ENCODE measurements at places on chromosomes 5 and 9.

GRCh38 chr5:90386099-90386710 is 23.4 kb downstream of the CETN3 start:
- no peak for DNase-seq

DNA sequence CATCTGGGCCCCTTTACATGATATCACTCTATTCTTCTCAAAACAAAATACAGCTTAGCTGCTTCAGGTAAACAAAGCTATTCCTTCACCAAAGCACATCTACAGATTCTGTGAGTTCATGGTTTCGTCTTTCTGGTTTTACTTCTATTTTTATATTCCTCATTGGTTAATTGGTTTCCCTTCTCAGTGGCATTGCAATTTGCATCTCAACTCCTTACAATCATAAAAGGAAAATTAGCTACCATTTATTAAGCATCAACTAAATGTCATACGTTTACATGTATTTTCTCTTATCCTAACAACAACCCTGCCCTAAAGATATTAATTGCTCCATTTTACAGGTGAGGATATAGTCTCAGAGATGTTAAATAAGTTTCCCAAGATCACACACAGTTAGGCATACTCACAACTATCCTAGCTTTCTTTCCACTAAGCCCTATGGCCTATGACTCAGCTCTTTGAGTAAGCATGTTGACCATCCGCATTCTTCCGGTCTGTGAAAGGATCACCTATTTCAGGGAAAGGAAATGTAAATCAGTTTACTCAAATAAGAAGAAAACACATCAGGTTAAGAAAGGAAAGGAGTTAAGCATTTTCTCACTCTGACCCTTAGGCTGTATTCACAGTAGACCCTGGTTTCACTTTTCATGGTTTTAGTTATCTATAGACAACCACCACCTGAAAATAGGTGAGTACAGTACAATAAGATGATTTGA is 146.1 kb downstream of the CAAP1 start:
- no peak for DNase-seq

DNA sequence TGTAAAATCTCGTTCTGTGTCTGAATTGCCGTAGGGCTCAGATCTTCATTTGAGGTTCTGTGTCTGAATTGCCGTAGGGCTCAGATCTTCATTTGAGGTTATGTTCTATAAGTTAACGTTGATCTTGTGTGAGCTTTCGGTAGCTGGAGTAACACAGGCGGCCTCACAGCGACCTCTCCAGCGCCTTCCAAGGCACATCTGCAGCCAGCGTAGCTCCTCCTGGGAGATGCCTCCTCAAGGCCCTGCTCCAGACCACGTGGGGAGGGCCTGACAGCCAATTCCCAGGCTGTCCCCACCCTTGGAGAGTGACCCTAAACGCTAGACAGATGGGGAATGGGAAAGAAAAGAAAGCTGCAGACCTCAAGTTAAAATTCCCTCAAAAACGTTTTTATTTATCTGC is 8.7 kb upstream of the AHRR start:
- no peak for DNase-seq

- DNase-seq = no peak
Observed at GRCh38 chr9:80078826-80079225, 507.1 kb downstream of the TLE4 start.

GRCh38 chr5:140497897-140498296 is 49.6 kb upstream of the EIF4EBP3 start:
- DNase-seq = no peak

- no peak for DNase-seq
Observed at GRCh38 chr5:145800181-145800580, 35.0 kb downstream of the PRELID2 start.

DNA sequence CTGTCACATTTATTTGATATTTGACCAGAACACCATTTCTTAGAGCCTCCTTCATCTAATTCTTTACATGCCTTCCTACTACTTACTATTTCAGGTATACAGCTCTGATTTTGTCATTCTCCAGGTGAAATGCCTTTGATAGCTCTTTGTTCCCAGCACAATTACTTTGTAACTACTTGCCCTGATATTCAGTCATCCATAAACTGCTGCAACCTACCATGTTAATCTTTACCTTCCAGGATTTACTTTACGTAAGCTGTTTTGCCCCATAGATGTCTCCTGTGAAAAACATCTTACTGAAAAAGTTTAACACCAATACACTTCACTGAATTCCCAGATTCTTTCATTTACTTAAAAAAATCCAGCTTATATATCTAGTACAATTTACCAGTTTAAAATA is 443.8 kb upstream of the CYLC2 start:
- DNase-seq = no peak

GRCh38 chr5:10912435-10912834 is 151.4 kb upstream of the DAP start:
- no peak for DNase-seq

DNA sequence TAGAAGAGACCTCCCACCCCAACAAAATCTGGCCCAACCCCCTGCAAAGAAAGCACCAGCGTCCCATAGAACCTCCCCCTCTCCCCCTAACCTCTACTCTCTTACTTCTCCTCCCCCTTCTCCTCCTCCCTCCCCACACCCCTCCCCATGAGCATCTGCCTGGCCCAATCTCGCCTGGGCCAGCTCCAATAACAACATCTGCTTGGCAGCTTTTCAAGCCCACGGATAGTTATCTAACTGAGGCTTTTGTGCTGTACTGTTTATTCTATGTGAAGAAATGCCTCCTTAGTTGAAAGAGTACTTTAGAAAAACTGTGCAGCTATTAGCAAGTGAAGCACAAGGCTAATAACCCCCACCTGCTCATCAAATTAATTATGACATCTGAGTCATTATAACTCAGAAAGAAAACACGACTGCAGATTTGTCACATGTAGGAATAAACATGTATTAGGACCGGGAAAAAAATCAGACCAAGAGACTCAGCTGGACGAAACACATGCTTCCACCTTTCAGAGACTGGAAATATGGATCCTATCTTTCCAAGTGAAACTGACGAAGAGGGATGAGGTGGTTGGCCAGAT is 42.8 kb downstream of the NFIB start:
- DNase-seq = no peak

- DNase-seq = no peak
Observed at GRCh38 chr9:120078112-120078511, 501.9 kb downstream of the CDK5RAP2 start.

- DNase-seq = no peak
Observed at GRCh38 chr9:125994066-125994943, 247.1 kb downstream of the PBX3 start.

DNA sequence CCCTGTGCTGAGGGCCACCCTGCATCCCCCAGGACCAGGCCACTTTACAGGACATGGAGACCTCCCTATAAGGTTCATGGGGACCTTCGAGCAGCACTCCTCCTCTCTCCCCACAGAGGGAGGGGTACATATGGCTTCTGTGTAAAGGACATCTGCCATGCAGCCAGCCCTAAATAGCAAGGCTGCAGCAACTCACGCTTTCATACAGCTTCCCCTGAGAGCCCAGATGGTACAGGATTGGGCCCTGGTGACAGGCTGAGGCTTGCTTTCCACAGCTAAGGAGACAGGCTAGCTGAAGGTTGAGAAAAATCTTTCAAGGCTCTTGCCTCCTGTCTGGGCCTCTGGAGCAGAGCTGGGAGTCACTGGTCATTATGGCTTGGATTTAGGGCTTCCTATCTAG is 147.0 kb upstream of the ZNF366 start:
- DNase-seq = no peak

DNA sequence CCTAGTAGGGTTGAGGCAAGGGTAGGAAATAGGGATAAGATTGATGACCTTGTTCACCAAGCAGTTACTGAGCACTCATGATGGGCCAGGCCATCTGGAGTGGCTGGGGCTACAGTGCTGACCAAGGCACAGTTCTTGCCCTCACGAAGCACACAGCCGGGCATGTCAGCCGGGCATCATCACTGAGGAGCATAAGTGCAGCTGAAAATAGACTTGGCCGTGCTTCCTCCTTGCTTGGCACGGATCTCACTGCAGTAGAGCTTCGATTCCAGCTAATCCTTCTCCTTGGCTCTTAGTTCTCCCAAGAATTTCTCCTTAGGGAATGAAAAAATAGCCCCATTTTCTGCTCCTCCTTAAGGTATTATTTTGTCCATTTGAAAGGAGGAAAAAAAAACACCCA is 116.6 kb downstream of the NMUR2 start:
- DNase-seq = no peak

DNA sequence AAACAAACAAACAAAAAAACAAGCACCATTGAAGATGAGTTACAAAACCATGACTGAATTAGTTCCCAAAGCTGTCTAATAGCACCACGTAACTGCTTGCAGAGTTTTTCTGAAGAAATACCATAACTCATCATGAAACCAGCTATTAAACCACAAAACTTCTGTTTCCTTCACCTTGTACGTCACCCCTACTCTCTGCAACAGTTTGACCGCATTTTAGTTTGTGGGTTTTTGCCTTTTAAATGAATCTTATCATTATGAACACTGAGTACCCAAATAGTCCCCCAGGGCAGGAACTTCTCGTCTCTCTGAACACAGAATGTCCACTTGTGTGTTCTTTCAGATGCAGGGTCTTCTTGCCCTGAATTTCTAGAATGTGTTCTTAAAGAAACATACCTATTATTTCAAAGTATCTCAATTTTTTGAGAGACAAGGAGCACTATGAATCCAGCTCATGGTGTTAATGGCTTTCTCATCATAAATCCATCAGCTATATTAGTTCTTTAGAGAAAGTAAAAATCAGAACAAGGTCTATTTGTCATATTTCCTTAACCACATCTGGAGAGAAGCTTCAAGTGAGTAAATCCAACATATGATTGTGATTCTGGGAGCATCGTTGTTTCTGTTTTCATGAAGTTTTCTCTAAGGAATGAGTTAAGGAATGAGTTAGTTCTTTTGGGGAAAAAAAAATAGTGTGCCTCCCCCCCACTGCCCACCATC is 210.6 kb downstream of the AUH start:
- no peak for DNase-seq

- no peak for DNase-seq
Observed at GRCh38 chr9:86893811-86894490, 53.4 kb downstream of the GAS1 start.

- no peak for DNase-seq
Observed at GRCh38 chr5:81879936-81880335, 91.9 kb upstream of the ATG10 start.

DNA sequence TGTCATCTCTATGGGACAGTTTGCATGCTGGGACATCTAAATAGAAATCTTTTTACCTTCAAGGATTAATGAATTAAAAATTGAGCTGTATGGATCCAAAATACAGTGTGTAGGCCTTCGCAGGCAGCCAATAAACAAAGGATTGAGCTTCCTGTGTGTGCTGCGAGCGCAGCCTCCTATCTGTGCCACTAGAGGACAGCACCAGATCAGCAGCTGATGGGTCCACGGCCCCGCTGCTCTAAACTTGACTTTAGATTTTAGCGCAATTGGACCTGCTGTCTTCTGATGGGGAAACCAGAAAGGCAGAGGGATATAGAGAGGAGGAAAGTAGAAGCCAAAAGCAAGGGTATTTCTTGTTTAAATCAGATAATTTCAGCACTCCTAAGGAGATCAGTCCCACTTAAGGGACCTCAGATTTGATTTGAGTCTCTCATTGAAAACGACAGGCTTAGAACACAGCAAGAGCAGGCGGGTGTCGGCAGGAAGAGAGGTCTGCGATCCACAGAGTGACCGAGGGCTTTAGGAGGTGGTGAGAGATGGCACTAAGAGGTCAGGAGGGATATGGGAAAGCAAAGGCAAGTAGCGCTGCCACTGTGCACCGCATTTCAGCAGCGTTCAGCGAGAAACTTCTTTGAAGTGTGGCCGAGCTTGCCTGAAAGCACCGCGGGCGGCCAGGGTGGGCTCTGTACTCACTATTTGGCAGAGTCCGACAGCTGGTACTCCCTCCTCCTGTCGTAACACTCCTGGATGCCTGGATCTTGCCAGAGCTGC is 214.3 kb downstream of the GNA14 start:
- DNase-seq = peak; percentile 31

GRCh38 chr9:13715430-13715829 is 435.9 kb upstream of the MPDZ start:
- no peak for DNase-seq

DNA sequence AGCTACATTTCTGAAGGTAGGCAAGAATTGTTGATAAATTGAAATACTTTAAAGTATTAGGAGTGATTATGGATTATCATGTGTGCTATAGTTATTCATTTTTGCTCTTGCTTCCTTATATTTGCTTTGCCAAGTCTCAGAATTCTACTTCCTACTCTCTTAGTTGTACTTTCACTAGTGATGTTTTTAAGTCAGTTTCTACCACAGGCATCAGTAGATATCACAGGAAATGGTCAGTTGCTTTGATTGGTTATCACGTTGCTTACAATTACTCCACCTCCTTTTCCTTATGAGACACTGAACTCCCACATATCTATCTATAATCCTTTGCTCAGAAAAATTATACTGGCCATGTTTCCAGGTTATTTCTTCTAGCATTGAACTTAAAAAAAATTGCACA is 472.8 kb downstream of the DMRTA1 start:
- DNase-seq = no peak

- DNase-seq = no peak
Observed at GRCh38 chr9:120032639-120033038, 547.3 kb downstream of the CDK5RAP2 start.

GRCh38 chr9:81737871-81738507 is 48.6 kb upstream of the TLE1 start:
- no peak for DNase-seq

DNA sequence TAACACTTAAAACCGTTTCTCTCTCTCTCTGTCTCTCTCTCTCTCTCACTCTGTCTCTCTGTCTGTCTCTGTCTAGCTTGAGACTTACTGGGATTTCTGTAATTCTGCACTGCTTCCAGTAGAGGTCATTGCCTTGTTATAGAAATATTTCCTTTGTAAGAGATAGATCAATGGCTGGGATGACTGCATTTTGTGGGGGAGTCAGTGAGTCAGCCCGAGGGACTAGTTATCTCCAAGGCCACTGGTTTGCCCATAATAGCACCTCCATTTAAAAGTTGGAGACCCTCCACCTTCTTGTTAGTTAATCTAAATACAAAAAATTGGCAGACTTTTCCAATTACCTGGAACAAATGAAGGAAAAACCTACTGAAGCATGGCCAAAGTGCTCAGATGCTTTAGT is 547.2 kb downstream of the LRRC70 start:
- no peak for DNase-seq

- no peak for DNase-seq
Observed at GRCh38 chr9:81530310-81530810, 159.0 kb downstream of the TLE1 start.

GRCh38 chr5:58800356-58800755 is 217.5 kb downstream of the RAB3C start:
- no peak for DNase-seq

DNA sequence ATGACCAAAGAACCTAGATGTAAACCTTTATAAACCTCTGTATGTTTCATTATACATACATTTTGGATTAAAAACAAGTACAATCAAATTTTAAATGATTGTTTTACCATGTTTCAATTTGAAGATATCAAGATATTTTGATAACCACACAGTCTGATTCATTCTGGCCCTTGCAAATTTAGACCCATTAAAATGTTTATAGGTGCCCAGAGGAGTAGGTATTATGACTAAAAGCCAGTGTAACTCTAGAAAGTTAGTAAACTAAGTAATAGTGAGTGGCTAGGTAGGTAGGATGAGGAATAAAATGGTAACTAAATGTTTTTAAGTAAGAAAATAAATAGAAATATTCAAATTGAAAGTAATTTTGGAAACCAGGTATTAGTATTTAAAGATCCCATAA is 165.5 kb downstream of the PBX3 start:
- DNase-seq = no peak

GRCh38 chr9:121196389-121196788 is 5.3 kb downstream of the RAB14 start:
- no peak for DNase-seq

GRCh38 chr5:42338136-42338535 is 85.1 kb upstream of the GHR start:
- no peak for DNase-seq

GRCh38 chr9:93261281-93261680 is 77.3 kb downstream of the WNK2 start:
- DNase-seq = no peak

All from stimulated activated CD4-positive, alpha-beta T cell treated with anti-CD3 and anti-CD28 coated beads, TNF-alpha, amount 100 ng/mL, for 1 hour (primary cell).